ENCODE measurements at places on chromosomes 1 and 21.

- no peak for DNase-seq
Measured at GRCh38 chr1:89888480-89889322, 67.9 kb downstream of the LRRC8D start.

DNA sequence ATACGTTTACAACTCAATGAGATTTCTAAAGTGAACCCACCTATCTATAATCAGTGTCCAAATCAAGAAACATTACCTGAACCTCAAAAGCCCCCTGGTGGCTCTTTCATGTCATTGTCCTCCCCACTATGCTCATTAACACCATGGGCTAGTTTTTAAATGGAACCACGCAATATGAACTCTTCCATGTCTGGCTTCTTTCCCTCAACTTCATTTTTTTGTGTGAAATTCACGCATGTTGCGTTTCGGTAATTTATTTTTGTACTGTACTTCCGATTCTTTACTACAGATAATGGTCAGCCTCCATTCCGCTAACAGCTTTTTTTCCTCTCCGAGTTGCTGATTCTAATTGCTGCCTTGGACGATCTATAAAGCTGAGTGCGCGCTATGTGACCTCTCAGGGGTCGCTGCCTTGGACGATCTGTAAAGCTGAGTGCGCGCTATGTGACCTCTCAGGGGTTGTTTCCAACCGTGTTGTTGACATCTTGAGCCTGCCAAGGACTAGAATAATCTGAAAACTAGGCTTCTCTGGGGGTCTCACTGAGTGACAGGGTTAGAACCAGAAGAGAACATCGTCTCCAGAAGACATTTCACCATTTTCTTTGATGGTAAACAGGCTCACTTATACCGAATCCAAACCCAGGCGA is 1.1 kb upstream of the CACYBP start:
- DNase-seq: peak; percentile 49

DNA sequence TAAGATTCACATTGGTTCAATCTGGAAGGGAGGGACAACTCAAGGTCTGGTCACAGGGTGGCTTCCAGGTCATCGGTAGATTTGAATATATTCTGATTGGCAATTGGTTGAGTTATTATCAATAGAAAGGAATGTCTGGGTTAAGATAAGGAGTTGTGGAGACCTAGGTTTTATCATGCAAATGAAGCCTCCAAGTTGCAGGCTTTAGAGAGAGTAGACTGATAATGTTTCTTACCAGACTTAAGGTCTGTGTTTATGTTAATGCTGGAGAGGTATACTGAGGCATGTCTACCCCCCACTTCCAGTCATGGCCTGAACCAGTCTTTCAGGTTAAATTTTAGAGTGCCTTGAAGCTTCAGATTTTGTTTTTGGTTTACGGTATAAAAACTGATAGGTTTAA is 29.7 kb downstream of the USP25 start:
- DNase-seq: no peak

- DNase-seq: peak; percentile 56
Measured at GRCh38 chr1:55836086-55836485, 620.9 kb upstream of the USP24 start.

- no peak for DNase-seq
Measured at GRCh38 chr1:42779725-42780124, 5.1 kb upstream of the TMEM269 start.

DNA sequence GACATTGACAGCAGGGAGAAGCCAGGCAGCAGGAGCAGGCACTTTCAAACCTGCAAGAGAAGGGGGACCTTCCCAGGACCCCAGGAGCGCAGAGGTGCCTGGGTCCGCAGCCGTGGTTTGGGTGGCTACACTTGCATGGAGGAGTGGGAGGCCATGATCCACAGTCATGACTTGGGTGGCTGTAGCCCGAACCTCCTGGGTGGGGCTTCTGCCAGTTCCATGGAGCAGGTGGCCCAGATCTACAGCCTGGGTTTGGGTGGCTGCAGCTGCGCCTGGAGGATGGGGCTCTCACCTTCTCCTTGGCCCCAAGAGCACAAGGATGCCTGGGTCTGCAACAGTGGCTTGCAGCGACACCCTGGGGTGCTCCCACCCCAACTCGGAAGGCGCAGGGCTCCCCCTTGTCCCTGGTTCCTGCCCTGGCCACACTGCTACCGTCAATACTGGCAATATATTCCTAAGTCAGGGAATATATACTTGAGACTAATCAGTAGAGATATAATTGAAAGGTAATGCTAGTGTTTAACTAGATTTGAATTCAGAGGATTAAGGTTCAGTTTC is 2.3 kb upstream of the OR6K6 start:
- no peak for DNase-seq

- no peak for DNase-seq
Measured at GRCh38 chr1:160166166-160166868, 14.9 kb downstream of the ATP1A4 start.

- DNase-seq: no peak
Measured at GRCh38 chr1:3459940-3460671, 5.6 kb downstream of the ARHGEF16 start.

GRCh38 chr1:97385536-97386277 is 535.1 kb downstream of the DPYD start:
- DNase-seq: no peak

DNA sequence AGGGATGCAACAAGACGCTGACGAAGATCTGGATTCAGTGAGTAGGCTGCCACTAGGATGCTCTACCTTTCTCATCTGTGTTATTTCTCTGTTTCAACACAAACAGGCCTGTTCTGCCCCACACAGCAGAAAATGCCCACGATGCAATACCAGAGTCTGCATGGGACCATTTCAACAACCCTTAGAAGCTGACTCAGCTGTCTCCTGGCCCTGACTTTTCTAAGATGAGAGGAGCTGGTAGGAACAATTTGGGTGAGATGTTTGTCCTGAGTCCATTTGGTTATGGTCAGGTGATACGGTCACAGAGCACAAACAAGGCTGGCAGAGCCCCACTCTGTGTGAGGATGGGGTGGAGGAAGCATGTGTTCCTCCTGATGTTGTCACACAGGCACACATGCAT is 11.5 kb upstream of the SLC2A1 start:
- no peak for DNase-seq

GRCh38 chr1:200780545-200781369 is 42.1 kb downstream of the CAMSAP2 start:
- DNase-seq: no peak

- DNase-seq: no peak
Measured at GRCh38 chr1:47924270-47925048, 72.7 kb downstream of the TRABD2B start.

DNA sequence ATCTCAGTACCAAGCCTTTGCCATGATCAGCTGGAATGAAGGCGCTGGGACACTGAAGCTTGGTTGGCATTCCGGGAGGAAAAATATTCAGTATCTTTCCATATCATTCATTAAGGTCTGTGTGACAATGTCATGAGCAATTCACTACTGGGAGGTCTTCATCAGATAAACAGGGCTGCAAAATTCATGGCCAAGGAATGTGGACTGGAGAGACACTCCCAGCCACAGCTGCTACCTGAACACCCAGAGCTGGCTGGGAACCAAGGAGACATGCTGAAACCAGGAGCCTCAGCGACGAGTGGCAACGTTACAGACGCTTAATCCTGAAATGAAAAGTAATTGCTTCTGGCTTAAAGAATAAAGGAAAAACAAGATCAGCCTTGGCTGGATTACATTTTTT is 30.6 kb upstream of the DDAH1 start:
- DNase-seq: no peak

- no peak for DNase-seq
Measured at GRCh38 chr1:235642011-235642942, 7.3 kb downstream of the GNG4 start.

DNA sequence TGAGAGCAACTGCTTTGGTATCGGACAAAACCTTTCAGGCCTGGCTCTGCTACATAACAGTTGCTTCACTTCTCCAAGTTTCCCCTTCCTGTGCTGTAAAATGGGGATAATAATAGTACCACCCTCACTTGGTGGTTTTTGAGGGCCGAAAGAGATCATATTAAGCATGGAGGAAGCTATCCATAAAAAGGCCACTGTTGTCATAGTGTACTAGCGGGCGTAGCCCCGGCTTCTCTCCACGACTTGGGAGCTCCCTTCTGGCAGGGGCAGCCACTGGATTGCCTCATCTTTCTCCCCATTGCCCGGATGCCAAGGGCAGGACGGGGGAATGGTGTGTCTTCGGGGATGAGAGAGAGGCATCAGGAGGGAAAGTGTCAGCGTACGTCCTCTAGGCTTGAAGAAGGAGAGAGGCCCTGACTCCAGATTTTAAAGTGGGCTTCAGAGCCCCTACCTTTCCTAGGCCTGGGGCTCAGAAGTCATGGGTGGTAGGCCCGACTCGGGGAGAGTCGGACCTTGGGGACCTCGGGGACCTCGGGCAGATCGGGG is 548 bp upstream of the MFSD2A start:
- no peak for DNase-seq

DNA sequence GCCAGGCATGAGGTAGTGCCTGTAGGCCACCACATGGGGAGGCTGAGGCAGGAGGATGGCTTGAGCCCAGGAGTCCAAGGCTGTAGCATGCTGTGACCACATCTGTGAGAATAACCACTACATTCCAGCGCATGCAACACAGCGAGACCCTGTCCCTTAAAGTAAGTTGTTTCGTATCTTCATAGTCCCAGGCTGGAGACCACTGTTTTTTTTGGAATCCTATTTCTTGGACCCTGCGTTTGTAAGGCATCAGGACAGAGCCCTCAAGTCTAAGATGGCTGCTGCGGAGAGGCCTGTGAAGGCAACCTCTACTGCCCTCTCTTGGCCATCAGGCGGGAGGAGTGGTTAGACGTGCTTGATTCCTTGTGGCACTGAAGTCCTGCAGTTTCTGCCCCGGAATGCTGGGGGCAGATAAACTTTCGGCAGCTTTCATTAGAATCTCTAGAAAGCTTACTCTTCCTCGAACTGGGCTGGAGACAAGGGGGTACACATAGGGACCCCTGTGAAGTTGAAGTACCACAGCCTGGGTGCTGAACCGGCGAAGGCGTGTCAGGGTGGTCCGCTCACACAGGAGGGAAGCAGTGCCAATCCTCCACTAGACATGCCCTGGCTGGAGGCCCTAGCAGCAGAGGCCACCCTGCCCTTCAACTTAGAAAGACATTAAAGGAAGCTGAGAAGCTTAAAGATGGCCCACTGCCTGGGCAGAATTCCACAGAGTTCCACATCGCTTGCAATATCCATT is 36.6 kb downstream of the RABIF start:
- no peak for DNase-seq

GRCh38 chr1:46285730-46286477 is 17.5 kb downstream of the LRRC41 start:
- DNase-seq: no peak

DNA sequence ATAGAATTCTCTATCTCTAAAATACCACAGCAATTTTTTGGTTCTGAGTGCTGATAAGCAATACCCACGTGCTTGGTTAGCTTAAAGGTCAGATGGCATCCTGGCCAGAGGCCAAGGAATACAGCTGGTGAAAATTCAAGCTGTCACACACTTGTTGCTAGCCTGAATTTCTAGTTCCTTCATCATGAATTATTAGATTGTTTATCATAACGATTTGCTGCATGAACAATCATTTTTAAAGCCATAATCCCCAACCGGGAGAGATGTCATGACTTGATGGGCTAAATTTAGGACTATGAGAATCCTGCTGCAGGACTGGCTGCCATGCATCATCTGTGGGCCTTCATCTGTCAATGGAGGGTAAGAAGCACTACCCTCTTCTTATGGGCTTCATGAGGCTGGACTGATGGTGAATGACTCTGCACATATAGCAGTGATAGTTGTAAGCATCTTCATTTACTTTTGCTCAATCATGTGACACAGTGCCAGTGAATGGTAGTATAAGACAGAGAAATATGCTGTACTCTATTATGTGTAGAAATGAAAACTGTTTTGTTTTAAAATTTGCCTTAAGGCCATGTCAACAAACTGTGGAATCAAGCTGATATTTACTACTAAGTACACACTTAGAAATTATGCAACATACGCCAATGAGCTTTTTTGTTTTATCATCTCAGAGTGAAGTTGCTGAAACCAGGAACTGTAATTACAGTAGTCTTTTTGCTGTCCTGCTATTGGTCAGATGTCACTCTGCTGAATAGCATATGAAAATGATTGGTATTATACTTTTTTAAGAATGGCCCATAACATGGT is 80.5 kb upstream of the RALGPS2 start:
- DNase-seq: no peak

DNA sequence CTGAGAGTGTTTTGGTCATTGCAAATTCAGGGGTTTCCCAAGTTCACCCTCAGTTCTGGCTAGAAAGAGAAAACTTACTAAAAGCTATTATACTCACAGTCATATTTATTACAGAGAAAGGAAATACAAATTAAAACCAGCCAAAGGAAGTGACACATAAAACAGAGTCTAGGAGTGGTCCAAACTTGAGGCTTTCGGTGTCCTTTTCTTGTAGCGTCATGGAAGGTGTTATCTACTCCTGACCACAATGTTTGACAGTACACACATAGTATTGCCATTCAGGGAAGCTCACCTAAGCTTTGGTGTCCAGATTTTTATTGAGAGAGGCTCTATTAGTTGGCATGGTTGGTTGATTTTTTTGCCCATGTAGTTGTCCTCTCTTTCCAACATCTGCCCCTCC is 59.0 kb downstream of the SLC35A3 start:
- DNase-seq: no peak

GRCh38 chr1:202234331-202235002 is 40.9 kb downstream of the LGR6 start:
- DNase-seq: no peak

DNA sequence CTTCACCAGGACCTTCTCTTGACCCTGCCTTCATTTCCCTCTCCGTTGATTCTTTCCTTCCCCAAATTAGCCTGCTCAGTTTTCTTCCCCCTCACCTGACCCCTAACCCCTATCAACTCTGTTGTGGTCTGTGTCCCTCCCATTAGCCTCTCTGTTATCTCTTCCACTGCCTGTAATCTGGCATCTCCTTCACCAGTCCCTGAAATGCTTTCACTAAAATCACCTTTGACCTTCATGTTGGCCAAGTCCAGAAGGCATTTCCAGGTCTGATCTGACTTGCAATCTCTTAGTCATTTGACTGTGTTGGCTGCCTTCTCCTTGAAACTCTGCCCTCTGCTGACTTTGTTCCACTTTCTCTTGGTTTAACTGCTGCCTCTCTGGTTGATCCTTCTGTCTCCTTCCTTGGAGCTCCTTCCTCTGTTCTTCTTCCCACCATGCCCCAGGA is 28.2 kb downstream of the ATP8B2 start:
- no peak for DNase-seq

DNA sequence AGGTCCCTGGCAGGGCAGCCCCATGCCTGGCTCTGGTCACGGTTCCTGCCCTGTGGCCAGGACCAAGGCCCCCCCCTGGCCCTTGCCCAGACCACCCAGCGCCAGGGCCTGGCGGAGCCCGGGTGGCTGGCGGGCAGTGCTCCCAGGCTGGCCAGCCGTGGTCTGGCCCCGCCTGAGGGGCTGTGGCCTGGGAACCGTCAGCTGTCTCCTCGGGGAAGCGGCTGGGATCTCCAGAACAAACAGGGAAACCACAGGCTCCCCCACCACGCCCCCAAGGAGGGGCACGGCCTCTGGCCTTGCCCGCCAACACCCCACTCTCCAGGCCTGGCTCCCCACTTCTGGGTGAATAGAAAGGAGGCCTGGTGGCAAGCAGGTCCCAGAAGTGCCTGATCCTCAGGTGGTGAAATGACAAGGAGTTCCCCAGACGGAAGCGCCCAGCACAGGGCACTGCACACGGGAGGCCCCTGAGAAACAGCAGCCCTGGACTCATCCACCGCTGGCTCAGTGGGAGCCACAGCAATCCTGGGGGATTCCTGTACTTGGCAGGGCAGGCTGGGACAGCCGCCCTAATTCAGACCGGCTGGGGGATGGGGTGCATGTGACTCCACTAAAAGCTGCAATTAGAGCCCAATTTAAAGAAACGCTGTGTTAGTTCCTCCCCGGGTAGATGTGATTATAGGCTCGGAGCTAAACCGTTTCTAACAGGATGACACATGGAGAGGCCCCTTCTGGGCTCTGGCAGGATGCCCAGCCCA is 78.9 kb downstream of the RAP1GAP start:
- DNase-seq: no peak

Data from NCI-H748 treated with DMSO at 0.1 percent for 48 hours (cell line).